ENCODE measurements at places on chromosomes 5 and 9.

DNA sequence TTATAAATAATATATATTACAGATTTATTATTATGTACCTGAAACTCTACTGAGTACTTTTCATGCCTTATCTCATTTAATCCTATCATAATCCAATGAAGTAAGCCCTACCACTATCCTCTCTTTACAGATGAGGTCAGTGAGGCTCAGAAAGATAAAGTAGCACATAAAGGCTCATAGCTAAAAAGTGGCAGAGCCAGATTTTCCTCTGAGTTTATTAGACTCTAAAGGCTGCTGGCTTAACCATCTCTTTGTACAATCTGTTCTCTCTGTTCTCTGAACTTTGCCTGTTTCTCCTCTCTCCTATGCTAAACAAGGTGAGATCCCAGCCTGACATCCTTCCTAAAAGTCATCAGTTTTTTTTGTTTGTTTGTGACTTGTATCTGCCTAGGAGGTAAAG lies 311.2 kb downstream of the KCTD16 start:
- no peak for DNase-seq

- no peak for DNase-seq
These were observed 566.7 kb downstream of the CCDC171 start for GRCh38 chr9:16119261-16120230.

DNA sequence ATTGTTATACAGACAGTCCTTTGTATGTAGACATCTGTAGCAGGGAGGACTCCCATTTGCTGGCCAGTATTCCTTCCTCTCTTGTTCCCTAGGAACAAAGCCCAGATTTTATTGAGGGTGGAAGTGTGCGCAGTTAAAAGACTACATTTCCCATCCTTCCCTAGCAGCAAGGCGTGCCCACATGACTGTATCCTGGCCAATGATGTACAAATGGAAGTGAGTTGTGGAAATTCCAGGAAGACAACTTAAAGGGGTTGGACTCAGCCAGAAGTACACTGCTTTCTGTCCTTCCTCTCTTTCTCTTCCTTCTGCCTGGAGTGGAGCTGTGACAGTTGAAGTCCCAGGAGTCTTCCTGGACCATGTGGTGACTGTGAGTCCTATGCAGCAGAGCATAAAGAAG lies 89.0 kb downstream of the HRH2 start:
- DNase-seq, result no peak

- DNase-seq, result no peak
These were observed 2208.1 kb upstream of the WWC1 start for GRCh38 chr5:166083183-166083959.

GRCh38 chr5:113615708-113616107 lies 102.2 kb downstream of the YTHDC2 start:
- no peak for DNase-seq

DNA sequence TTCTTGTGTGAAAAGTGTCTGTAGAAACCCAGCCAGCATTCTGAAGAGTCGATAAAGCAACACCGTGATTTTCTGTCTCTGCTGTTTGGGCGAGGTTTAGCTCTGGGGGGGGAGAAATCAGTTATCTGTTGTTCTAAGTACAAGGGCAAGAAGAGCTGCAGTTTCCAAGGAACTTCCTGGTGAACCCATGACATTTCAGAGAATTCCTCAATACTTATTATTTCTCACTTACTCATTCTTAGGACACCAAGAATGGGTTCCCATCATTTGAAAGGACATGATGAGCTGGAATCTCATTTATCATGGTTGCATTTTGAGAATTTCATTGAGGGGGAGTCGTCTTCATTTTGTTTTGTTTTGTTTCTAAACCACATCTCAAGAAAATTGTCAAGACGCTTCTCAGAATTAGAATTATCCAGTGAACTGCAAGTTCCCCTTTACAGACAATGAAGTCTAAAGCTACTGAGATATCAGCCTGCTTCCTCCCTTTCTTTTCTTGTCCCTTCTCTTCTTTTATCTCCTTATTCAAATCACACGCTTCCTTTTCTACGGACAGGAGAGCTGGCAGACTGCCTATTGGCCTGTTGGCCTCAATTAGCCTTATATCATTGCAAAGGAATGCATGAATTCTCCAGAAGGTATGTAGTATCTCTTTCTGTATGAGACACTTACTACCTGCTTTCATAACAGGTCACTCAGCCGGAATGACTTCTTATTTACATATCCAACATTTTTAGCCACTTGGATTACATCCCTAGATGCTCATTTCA lies 53.7 kb downstream of the ZNF462 start:
- DNase-seq, result no peak

DNA sequence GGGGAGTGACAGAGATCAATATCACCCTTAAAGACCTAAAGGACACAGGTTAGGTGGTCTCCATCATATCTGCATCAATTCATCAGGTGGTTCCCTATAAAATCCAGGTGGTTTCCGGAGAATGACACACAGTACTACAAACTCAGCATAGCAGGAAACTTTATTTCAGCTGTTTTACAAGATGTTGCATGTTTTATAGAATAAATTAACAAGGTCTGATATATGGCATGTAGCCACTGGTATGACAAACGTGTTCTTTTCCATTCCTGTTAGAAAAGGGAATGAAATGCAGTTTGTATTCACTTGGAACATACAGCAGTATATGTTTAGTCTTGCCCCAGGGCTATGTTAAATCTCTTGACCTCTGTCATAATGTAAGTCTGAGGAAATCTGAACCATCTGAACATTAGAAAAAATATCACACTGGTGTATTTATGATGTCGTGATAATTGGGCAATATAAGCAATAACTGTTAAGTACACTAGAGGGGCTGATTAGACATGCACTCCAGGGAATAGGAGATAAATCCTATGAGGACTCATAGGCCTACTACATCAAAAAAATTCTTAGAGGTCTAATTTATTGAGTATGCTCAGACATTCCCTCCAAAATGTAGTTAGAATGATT lies 42.2 kb upstream of the TNFSF8 start:
- DNase-seq, result no peak

- no peak for DNase-seq
These were observed 24.7 kb downstream of the WWC1 start for GRCh38 chr5:168316139-168316578.

GRCh38 chr9:111898331-111899096 lies 1.9 kb downstream of the UGCG start:
- peak; percentile 35 for DNase-seq
